Mammary microvascular endothelial cell (primary cell): ENCODE measurements at places on chromosomes 6 and 20. TPM values are rescaled to one million over a fixed set of nuclear protein-coding genes. Genes with fewer than 3 reads are reported as not detected.

Gene TPBG
- total RNA-seq: 9.5 and 15.7 TPM in 2 replicates

Gene BRD2
- total RNA-seq: 98.5 and 99.9 TPM in 2 replicates

Gene MAFB
- 0.40 and 0.79 TPM in 2 replicates for total RNA-seq

Gene MOG
- total RNA-seq: not detected in 2 replicates

Gene CASS4
- not detected in 2 replicates for total RNA-seq

Gene MDFI
- total RNA-seq: 19.5 and 22.5 TPM in 2 replicates

Gene SLC17A4
- not detected in 2 replicates for total RNA-seq

Gene APOBEC2
- total RNA-seq: not detected in 2 replicates

Gene SIRPB1
- total RNA-seq: 0.80 TPM in 1 of 2 replicates, not detected in the other

Gene IRAK1BP1
- total RNA-seq: 2.2 and 3.3 TPM in 2 replicates

Gene PHF1
- total RNA-seq: 17.9 and 24.2 TPM in 2 replicates

Gene CCHCR1
- total RNA-seq: 16.7 and 23.1 TPM in 2 replicates

Gene CFAP61
- total RNA-seq: not detected in 2 replicates

Gene NR2E1
- total RNA-seq: not detected in 2 replicates

Gene SSTR4
- total RNA-seq: not detected in 2 replicates

Gene ANKEF1
- total RNA-seq: 1.8 and 1.9 TPM in 2 replicates

Gene NUP153
- total RNA-seq: 28.8 and 30.8 TPM in 2 replicates

Gene DEFB132
- total RNA-seq: not detected in 2 replicates

Gene CLPSL1
- total RNA-seq: not detected in 2 replicates

Gene LAMA2
- total RNA-seq: 0.53 and 0.59 TPM in 2 replicates

Gene ANKRD66
- not detected in 2 replicates for total RNA-seq

Gene TMEM200A
- 0.27 and 0.30 TPM in 2 replicates for total RNA-seq

Gene JPH2
- total RNA-seq: 1.1 TPM in 2 replicates

Gene TNNC2
- total RNA-seq: not detected in 2 replicates
